Posterior vena cava (tissue), 2 donors: ENCODE measurements at places on chromosomes 2 and 18.
A peak's percentile ranks its signal among the peaks of the same experiment; 100 is the strongest.

GRCh38 chr18:471716-472115, 28.8 kb downstream of the COLEC12 start:
- DNase-seq: no peak

DNA sequence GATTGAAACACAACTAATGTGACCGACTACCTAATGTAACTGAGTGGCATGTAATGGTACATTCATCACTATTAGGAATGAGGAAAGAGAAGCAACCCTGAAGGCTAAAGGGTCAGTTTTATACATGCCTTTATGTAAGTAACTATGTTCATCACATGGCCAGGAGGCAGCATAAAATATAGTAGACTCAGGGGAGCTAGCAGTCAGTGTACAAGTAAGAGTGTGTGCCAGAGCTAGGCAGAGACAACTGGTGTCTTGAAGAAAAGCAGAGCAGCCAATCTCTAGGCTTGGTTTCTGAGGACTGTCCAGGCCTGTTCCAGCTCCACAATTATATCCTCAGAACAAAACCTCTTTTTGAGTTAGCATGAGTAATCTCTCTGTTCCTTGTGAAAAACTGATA, 18.1 kb downstream of the SMAD2 start:
- no peak for DNase-seq

DNA sequence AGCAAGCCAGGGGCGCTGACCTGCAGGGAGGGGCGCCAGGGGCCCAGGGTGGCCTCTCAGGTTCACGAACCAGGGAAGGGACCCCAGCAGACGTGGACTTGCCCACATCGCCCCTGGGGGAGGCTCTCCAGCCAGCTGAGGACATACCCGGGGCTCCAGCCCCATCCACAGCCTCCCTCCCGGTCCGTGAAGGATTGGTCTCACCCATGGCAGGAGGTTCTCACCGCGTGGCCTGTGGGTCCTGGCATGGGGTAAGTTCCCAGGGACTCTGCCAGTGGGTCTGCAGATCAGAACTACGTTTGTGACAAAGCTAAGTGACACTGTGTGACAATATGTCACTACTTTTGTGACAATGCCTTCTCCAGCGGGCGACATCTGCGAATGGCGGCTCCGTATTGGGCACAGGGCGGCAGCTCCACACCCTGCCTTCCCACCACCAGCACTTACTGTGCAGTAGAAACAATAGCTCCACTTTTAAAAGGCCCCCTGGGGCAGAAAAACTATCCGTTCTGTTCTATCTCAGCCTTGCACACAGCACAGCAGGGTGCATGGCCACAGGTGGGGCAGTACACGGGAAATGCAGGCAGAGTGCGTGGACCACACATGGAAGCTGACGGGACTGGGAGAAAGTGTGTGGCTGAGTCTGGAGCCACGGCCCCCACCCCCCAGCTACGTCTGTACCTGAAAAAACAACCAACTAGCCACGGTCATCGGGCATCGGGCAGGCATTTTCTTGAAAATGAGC, 65.2 kb upstream of the CTDP1 start:
- peak; percentile 76 for DNase-seq

DNA sequence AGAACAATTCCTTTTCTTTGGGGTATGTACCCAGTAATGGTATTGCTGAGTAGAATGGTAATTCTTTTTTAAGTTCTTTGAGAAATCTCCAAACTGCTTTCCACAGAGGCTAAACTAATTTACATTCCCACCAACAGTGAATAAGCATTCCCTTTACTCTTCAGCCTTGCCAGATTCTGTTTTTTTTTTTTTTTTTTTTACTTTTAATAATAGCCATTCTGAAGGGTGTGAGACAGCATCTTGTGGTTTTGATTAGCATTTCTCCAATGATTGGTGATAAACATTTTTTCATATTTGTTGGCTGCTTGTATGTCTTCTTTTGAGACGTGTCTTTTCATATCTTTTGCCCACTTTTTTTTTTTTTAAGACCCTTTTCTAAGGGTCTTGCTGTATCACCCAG, 137.4 kb downstream of the RTN4 start:
- DNase-seq: no peak

- DNase-seq: no peak
These were observed 27.0 kb downstream of the GAD1 start for GRCh38 chr2:170843656-170844055.
